Skeletal muscle cell (primary cell): ENCODE measurements at places on chromosomes 16 and 17.

- no peak for DNase-seq
These were observed 4.3 kb downstream of the UBE2G1 start for GRCh38 chr17:4362141-4362540.

DNA sequence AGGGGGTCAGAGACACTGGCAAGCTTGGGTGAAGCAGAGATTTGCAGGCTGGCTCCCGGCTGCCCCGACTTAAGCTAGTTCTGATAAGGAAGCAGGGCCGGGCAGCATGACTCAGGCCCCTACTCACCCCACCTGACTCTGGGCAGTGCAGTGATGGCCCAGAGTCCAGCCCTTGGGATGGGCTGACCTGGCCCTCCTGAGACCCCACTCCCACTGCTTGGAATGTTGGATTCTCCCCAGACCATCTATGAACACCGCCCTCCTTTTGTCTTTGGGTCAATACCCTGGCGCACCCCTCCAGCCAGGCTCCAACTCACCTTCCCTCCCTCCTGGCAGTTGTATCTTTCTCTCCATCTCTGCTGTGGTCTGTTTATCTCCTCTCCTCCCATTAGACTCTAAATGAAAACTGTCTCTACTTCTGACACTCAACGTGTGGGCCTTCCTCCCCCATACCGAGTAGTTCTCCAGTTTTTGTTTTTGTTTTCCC lies 21.0 kb downstream of the LGALS3BP start:
- DNase-seq, result no peak

DNA sequence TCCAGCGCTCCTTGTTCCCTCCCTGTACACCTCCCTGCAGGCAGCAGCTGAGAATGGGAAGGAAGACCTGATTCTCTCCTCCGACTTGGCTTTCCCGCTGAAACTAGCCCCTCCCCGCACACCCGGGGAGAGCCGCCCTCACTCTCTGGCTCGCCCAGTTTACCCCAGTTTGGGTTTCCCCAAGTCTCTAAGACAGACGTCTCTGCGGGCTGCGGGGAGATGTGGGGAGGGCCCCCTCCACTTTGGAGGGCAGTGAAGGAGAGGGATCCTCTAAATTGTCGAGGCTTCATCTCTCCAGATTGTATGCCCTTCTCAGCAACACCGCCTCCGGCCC lies 797 bp downstream of the GRB7 start:
- no peak for DNase-seq

DNA sequence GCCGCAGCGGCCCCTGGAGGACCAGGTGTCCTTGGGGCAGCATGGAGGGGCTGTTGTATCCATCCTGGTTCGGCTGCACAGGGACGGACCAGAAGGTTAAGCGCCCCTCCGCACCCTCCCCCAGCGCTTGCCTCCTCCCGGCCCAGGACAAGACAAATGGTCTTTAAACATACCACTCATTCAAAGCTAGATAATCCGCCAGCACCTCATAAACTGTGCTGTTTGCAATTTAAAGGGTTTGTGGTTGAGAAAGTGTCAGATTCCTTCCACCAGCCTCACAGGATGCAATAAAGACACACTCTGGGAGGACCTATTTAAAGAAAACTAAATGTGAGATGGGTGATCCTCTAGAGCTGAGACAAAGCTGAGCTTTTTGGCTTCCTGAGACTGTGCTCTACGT lies 426.2 kb upstream of the EEF2KMT start:
- no peak for DNase-seq

GRCh38 chr17:51869387-51869786 lies 289.1 kb downstream of the CA10 start:
- no peak for DNase-seq

DNA sequence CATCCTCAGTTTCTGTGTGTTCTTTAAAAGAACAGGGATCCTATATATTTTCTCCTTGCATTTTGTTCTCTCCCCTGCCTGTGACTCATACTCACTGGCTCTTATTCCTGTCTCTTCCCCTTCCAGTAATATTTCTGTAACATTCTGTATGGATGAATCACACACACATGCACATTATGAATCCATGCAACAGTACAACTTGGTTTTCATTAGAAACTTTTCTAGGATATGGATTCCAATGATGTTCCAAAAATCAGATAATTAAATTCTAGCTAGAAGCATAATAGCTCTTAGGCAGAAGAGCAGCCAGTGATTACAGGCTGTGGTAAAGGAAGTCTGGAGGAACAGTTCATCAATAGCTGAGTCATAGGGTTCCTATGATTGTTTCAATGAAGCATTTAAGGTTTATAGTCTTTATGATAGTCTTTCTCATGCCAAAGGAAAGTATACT lies 119.6 kb upstream of the PMFBP1 start:
- DNase-seq, result peak; percentile 91

- no peak for DNase-seq
These were observed 15.1 kb downstream of the SAMD14 start for GRCh38 chr17:50114849-50115357.

GRCh38 chr17:79945591-79946255 lies 89.9 kb downstream of the TBC1D16 start:
- no peak for DNase-seq
